Mesenchymal stem cell (in vitro differentiated cells and primary cell): ENCODE measurements at places on chromosomes 3 and 15.
A peak's percentile ranks its signal among the peaks of the same experiment; 100 is the strongest.

- DNase-seq: no peak
Measured at GRCh38 chr15:64066451-64066850, 20.2 kb upstream of the DAPK2 start.

GRCh38 chr15:92971713-92972112 is 71.6 kb downstream of the CHD2 start:
- no peak for DNase-seq

- peak; percentile 68 for DNase-seq
Measured at GRCh38 chr15:76330080-76330680, 6.4 kb upstream of the ISL2 start.

DNA sequence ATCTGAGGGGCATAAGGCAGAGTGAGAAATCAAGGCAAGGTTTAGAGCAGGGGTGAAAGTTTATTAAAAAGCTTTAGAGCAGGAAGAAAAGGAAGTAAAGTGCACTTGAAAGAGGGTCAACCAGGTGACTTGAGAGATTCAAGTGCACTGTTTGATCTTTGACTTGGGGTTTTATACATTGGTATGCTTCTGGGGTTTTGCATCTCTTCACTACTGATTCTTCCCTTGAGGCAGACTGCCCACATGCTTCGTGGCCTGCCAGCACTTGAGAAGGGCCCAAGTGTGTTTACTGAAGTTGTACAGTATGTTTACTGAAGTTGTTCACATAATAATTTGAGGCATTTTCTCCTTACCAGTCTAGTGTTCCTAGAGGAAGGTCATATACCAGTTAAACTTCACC is 367.0 kb upstream of the UBE2E2 start:
- peak; percentile 31 for DNase-seq

DNA sequence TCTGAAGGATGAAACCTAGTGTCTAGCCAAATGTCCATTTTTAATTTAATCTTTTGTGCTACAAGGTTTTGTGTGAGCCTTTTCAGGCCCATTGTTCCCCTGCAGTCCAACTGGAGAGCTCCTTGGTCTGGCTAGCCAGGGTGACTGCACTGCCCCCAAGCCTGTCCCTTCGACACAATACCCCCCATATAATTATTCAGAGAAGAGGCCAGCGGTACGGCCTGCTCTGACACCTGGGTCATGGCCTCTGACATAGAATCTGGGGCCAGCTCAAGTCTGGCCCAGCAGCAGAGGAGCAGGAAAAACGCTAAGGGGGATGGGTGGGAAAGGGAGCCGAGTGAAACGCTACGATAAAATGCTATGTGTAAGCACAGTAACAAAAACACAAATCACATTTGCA is 64.2 kb upstream of the PYGO1 start:
- DNase-seq: peak; percentile 25

GRCh38 chr3:100443690-100444089 is 42.4 kb downstream of the LNP1 start:
- no peak for DNase-seq

GRCh38 chr3:105388176-105388575 is 21.5 kb downstream of the ALCAM start:
- DNase-seq: no peak

GRCh38 chr15:85849946-85850345 is 55.2 kb upstream of the KLHL25 start:
- DNase-seq: no peak

DNA sequence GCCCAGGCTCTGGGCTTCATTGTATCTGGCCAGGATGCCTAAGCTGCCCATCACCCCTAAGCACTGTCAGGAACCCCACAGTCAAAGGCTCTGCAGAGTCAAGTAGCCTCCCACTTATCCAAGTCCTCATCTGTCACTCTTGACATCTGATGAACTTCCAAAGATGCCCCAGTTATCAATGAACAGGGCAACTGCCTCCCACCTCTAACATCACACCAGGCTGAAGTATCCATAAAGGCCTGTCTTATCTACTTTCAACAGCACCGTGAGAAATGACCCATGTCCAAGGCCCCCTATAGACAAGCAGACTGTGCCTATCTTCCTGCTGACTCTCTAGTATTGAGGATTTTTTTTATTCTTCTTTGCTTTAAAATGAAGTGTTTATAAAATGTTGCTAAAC is 56.4 kb downstream of the TRIM69 start:
- DNase-seq: no peak

DNA sequence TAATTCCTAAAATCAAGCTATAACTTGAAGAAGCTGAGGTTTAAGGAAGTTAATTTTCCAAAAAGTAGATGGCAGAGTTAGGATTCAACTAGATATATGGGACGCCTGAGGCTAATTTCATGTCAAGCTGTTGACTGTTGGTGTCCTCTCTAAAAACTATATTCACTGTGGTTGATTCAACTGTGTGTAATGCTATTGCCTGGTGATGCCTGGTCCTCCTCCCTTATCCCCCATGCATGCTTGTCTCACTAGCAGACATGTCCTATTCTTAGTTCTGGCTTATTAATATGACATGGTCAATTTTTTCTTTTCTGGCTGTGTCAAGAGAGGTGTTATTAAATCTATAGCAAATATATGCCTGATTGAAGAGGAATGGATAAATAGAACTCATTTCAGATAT is 156.1 kb downstream of the SPATA16 start:
- DNase-seq: no peak

- DNase-seq: peak; percentile 18
Measured at GRCh38 chr3:59429198-59429597, 379.4 kb upstream of the CFAP20DC start.

GRCh38 chr3:45236964-45237363 is 10.9 kb upstream of the TMEM158 start:
- DNase-seq: no peak

GRCh38 chr15:73968461-73968860 is 23.6 kb downstream of the STOML1 start:
- no peak for DNase-seq

GRCh38 chr3:128011140-128011539 is 41.1 kb upstream of the SEC61A1 start:
- DNase-seq: peak; percentile 6

GRCh38 chr15:64635499-64636495 is 139.6 kb downstream of the RBPMS2 start:
- DNase-seq: peak; percentile 90

DNA sequence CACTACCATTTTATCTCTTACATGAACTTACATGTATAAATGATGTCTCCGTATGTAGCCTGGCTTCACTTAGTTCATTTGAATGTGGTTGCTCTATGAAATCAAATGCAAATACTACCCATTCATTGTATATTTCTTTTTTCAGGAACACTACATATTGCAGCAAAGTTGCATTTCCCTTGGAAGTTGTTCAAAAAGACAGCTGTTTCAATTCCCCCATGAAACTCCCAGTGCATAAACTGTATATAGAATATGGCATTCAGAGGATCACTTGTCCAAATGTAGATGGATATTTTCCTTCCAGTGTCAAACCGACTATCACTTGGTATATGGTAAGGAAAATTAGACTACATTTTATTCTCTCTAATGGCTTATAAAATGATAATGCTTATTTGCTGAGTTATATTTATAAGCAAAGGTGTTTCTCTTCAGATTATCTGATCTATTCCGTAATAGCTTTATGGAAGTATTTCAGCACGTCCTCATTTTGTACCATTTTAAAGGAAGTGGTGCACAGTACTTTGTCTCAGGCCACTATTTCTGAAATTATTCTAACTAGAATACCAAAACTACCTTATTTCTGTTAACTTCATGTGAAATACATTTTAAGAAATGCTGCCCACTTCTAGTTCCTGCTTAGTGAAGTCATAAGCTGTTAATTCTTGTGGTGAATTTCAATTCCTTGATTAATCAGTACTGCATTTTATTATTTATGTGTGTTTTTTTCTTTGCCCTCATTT is 95.1 kb downstream of the IL1RAP start:
- DNase-seq: no peak

- DNase-seq: no peak
Measured at GRCh38 chr15:63029676-63030075, 12.9 kb upstream of the TPM1 start.

DNA sequence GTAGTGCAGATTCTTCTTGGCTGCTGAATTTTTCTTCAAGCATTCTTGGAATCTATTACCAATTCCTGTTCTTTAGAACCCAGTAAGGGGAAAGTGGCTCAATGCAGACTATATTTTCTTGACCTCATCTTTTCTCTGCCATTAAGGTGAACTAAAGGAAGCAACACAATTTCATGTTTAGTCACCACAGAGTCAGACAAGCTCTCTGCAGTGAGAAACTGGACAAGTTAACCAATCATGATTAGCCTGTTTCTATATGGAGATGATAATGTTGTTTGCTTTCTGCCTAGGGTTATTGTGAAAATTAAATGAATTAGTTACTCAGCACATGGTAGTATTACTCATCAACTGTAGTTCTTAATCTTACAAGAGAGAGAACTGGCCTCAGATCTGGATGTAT is 1075.1 kb downstream of the AGBL1 start:
- DNase-seq: peak; percentile 35

- peak; percentile 4 for DNase-seq
Measured at GRCh38 chr3:24764236-24764915, 269.7 kb upstream of the THRB start.

GRCh38 chr15:77688266-77688665 is 55.6 kb upstream of the LINGO1 start:
- DNase-seq: no peak

DNA sequence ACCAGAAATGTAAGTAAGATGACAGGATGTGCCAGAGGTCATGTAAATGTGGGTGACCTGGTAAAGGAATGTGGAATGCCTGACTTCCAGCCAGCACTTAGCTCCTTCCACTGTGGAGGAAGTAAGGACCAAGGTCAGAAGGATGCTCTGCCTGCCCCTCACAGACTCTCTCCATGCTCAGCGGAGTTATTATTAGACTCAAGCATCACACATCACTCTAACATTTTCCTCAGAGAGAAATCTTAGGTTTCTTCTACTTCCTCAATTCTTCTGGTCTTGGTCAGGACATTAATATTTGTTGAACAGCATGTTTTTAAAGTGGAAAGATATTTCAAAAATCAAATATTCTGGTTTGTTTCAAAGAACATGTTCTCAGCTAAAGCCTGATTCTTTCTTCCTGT is 231.4 kb upstream of the WNT5A start:
- peak; percentile 48 for DNase-seq

GRCh38 chr3:124584552-124585391 is 145.5 kb upstream of the UMPS start:
- peak; percentile 56 for DNase-seq

DNA sequence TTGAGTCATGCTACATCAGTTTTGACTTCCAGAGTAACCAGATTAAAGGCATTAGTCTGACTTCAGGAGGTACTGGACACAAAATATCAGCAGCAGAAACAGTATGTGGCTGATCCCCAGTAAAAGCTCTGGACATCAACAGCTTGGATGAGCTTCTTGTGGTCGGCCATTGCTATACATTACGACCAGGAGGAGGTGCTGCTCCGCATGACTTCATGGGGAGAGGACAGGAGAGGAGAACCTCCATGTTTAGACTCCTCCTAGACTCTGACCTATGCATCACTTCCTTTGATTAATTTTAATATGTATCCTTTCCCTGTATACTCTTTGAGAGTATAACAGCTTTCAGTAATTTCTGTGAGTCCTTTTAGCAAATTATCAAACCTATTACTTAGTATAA is 285.6 kb upstream of the ARHGEF26 start:
- DNase-seq: no peak

DNA sequence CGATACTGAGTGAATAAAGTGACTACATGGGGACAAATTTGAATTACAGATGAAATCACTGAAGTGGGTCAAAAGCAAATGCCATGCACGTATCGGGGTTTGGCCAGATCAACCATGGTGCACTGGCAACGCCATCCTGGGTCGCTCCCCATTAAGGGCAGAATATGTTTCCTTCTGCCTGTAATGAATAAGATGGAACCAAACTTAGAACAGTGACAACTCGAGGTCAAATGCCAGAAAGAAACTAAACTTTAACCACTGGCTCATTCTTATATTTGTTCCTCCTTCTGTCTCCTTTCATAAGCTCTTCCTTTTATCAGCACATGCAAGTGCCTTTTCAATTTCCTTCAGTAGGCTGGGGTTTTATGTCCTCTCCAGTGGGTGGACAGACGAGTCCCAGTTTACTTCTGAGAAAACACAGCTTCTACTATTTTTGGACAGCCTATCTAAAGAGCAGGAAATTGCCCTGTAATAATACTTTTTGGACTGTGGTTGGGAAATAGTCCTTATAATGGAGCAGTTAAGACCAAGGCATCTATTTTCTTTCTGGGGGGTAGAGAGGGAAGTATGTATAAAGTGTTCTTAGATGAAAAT is 61.4 kb downstream of the WHAMM start:
- no peak for DNase-seq

- no peak for DNase-seq
Measured at GRCh38 chr15:73317651-73318462, 50.9 kb downstream of the HCN4 start.

DNA sequence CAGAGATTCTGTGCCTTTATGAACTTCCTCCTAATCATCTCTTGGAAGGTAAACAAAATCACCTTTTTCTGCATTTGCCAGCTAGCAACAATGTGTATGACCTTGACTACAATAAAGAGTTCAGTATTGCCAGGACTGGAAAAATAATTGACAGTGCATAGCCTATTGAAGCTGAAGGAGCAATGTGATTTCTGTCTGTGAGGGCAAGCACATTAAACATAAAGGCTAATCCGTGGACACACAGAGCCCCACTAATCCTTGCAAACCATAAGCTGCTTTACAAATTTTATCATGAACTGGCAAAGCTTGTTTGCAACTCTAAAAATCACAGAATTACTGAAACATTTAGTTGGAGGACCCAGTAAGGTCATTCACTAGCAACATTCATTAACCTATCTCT is 563.8 kb downstream of the PYDC2 start:
- DNase-seq: no peak

DNA sequence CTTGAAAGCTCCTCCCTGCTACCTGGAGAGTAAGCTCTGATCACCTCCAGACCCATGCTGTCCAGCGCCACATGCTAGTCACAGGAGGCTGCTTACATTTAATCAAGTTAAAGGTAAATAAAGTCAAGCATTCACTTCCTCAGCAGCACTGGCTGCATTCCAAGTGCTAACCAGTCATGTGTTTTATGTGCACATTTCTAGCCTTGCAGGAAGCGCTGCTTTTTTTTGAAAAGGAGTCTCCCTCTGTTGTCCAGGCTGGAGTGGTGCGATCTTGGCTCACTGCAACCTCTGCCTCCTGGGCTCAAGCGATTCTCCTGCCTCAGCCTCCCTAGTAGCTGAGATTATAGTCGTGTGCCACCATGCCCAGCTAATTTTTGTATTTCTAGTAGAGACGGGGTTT is 279.2 kb downstream of the GABRG3 start:
- no peak for DNase-seq

DNA sequence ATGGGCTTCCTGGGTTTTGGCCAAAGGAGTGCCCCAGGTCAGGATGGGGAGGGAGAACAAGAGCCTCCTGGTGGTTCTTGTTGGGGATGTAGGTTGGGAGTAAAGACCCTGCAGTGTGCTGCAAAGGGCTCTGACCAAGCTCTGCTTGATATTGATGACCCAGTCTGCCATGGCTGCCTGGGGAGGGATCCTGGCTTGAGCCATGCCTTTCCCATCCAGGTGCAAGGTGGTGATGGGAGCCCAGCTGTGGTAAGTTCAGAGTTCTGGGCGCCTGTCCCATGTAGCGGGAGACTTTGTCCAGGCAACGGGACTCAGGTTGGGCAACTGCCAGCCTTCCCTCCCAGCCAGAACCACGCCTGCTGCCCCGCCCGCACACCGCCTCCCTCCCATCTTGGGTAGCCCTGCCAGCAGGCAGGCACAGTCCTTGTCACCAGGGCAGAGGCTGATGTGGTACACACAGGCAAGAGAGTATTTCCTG is 2.6 kb downstream of the GNAI2 start:
- DNase-seq: no peak
